ENCODE measurements at places on chromosomes 16 and 17. TPM values are rescaled to one million over a fixed set of nuclear protein-coding genes. Genes with fewer than 3 reads are reported as not detected.

Gene BCO1
- total RNA-seq, result not detected

Gene SRSF1
- 382 TPM for total RNA-seq

Gene ZNF469
- 9.8 TPM for total RNA-seq

Gene IGSF6
- not detected for total RNA-seq

Gene ARL5C
- not detected for total RNA-seq

Gene SMIM36
- total RNA-seq, result not detected

Gene ABCC12
- total RNA-seq, result not detected

Gene HSF4
- 6.5 TPM for total RNA-seq

Data from smooth muscle cell of the umbilical artery (primary cell).